A549 treated with GW870086 at 1 μM for 4 hours (cell line): ENCODE measurements at places on chromosomes 3 and 15. TPM values are rescaled to one million over a fixed set of nuclear protein-coding genes. Genes with fewer than 3 reads are reported as not detected.

RETNLB gene
- not detected in 5 replicates for total RNA-seq

ITIH3 gene
- 0.08 to 0.22 TPM (median 0.17 TPM) in 4 of 5 replicates, not detected in the other for total RNA-seq

P4HTM gene
- total RNA-seq, result 14.5 to 18.1 TPM (median 16.6 TPM) in 5 replicates

SENP2 gene
- total RNA-seq, result 16.9 to 20.8 TPM (median 19.3 TPM) in 5 replicates

CD80 gene
- not detected in 5 replicates for total RNA-seq

CPLX3 gene
- total RNA-seq, result 0.07 to 0.13 TPM in 2 of 5 replicates, not detected in the others

DUOX1 gene
- not detected in 5 replicates for total RNA-seq

P2RY14 gene
- total RNA-seq, result not detected in 5 replicates

PP2D1 gene
- total RNA-seq, result not detected in 5 replicates

KLF15 gene
- 0.21 to 0.65 TPM (median 0.27 TPM) in 5 replicates for total RNA-seq

TEX9 gene
- 4.1 to 5.6 TPM (median 4.7 TPM) in 5 replicates for total RNA-seq

SENP8 gene
- total RNA-seq, result 1.6 to 2.1 TPM (median 1.7 TPM) in 5 replicates

DLL4 gene
- total RNA-seq, result 1.1 to 2.0 TPM (median 1.2 TPM) in 5 replicates

DNAH12 gene
- 0.05 to 0.16 TPM (median 0.08 TPM) in 3 of 5 replicates, not detected in the others for total RNA-seq

GHRL gene
- total RNA-seq, result not detected in 5 replicates

FYTTD1 gene
- 26.3 to 32.8 TPM (median 29.4 TPM) in 5 replicates for total RNA-seq

COL6A5 gene
- total RNA-seq, result not detected in 5 replicates

FBXL2 gene
- total RNA-seq, result 6.1 to 8.0 TPM (median 7.0 TPM) in 5 replicates

IL1RAP gene
- total RNA-seq, result 5.2 to 6.6 TPM (median 6.5 TPM) in 5 replicates

SLC12A1 gene
- not detected in 5 replicates for total RNA-seq

NR2E3 gene
- 0.12 to 0.59 TPM (median 0.22 TPM) in 4 of 5 replicates, not detected in the other for total RNA-seq

KIF15 gene
- total RNA-seq, result 7.8 to 10.0 TPM (median 9.2 TPM) in 5 replicates

GPR156 gene
- total RNA-seq, result 0.32 to 0.49 TPM (median 0.37 TPM) in 5 replicates

HIGD2B gene
- total RNA-seq, result not detected in 5 replicates

NMNAT3 gene
- total RNA-seq, result 1.2 to 2.3 TPM (median 1.6 TPM) in 5 replicates

IGSF11 gene
- total RNA-seq, result 3.8 to 5.6 TPM (median 4.9 TPM) in 5 replicates

TTC21A gene
- 1.3 to 2.5 TPM (median 1.9 TPM) in 5 replicates for total RNA-seq

NR1I2 gene
- total RNA-seq, result not detected in 5 replicates

PRR20G gene
- 0.64 to 1.1 TPM (median 0.80 TPM) in 5 replicates for total RNA-seq

ISLR gene
- 0.33 to 0.60 TPM (median 0.43 TPM) in 5 replicates for total RNA-seq

KNG1 gene
- 0.02 TPM in 1 of 5 replicates, not detected in the others for total RNA-seq

CFAP100 gene
- not detected in 5 replicates for total RNA-seq

GHSR gene
- not detected in 5 replicates for total RNA-seq

PRR23C gene
- total RNA-seq, result not detected in 5 replicates

MCF2L2 gene
- 0.07 to 0.55 TPM (median 0.13 TPM) in 4 of 5 replicates, not detected in the other for total RNA-seq

AMIGO3 gene
- 0.52 to 1.8 TPM (median 0.64 TPM) in 5 replicates for total RNA-seq

TJP1 gene
- total RNA-seq, result 65.6 to 89.3 TPM (median 82.0 TPM) in 5 replicates

PODXL2 gene
- 7.6 to 10.9 TPM (median 9.9 TPM) in 5 replicates for total RNA-seq
